ENCODE measurements at places on chromosomes 11 and 22. TPM values are rescaled to one million over a fixed set of nuclear protein-coding genes. Genes with fewer than 3 reads are reported as not detected.
A peak's percentile ranks its signal among the peaks of the same experiment; 100 is the strongest.

Gene SLC35E4
- 6.6 TPM for total RNA-seq

Gene MS4A14
- 0.67 TPM for total RNA-seq

DNA sequence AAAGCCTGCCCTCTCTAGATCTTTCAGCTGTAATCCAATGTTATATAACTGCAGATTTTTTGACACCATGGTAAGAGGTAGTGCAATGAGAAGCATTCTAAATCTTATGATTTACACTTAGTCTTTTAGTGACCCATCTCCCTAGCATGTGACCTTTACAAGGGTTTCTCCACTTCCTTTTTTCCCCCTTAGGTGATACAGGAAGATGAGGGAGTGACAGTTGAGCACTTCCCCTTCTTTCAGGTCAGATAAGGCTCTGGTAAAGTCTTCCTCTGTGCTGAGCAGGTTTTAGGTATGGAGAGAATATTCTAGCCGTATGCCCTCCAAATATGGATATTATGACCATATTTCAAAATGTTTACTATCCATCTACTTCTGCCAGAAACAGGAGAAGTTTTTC, 753.6 kb downstream of the JRKL start:
- no peak overlapping the region for H3K4me3 ChIP-seq
- DNase-seq: no peak
- no peaks in the 10 kb centered on the region for H3K4me1 ChIP-seq
- no peak overlapping the region for H3K27ac ChIP-seq

- H3K4me1 ChIP-seq: no peaks in the 10 kb centered on the region
- no peaks in the 10 kb centered on the region for H3K27me3 ChIP-seq
Observed at GRCh38 chr11:119493712-119494111, 70.7 kb upstream of the THY1 start.

Gene KCNK4
- total RNA-seq: not detected

Gene NRGN
- 0.83 TPM for total RNA-seq

GRCh38 chr11:109135627-109136026, 286.4 kb upstream of the C11orf87 start:
- no peaks in the 10 kb centered on the region for H3K27me3 ChIP-seq
- no peaks in the 10 kb centered on the region for H3K36me3 ChIP-seq
- H3K4me3 ChIP-seq: no peak overlapping the region

GRCh38 chr22:22687638-22688500, 43.5 kb downstream of the GGTLC2 start:
- H3K27ac ChIP-seq: no peak overlapping the region
- no peaks in the 10 kb centered on the region for H3K36me3 ChIP-seq
- no peak overlapping the region for H3K4me3 ChIP-seq
- DNase-seq: no peak
- H3K27me3 ChIP-seq: no peaks in the 10 kb centered on the region

Gene FERMT3
- 3.8 TPM for total RNA-seq

Gene RAB38
- 81.3 TPM for total RNA-seq

GRCh38 chr11:3914805-3915204, 59.3 kb downstream of the STIM1 start:
- H3K27me3 ChIP-seq: no peaks in the 10 kb centered on the region
- DNase-seq: no peak
- H3K4me3 ChIP-seq: no peak overlapping the region
- H3K4me1 ChIP-seq: peaks cover 13% of the 10 kb centered on the region

GRCh38 chr11:121418625-121419114, 33.4 kb upstream of the SORL1 start:
- no peaks in the 10 kb centered on the region for H3K27me3 ChIP-seq
- H3K36me3 ChIP-seq: no peaks in the 10 kb centered on the region
- H3K27ac ChIP-seq: no peak overlapping the region
- H3K4me1 ChIP-seq: peaks cover 7% of the 10 kb centered on the region
- DNase-seq: no peak
- H3K4me3 ChIP-seq: no peak overlapping the region

DNA sequence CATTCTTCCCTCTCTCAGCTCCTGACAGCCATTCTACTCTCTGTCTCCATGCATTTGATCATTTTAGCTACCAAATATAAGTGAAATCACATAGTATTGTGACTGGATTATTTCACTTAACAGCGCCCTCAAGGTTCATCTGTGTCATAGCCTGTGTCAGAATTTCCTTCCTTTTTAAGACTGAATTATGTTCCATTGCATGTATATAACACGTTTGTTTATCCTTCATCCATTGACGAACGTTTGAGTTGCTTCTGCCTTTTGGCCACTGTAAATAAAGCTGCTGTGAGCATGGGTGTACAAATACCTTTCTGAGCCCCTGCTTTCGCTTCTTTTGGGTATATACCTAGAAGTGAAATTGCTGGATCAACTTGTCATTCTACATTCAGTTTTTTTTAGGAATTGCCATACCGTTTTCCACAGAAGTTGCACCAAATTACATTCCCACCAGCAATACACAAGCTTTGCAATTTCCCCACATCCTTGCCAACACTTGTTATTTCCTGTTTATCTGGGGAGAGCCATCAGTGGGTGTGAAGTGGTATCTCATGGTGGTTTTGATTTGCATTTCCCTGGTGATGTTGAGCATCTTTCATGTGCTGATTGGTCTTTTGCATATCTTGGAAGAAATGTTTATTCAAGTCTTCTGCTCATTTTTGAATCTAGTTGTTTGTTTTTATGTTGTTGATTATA, 17.5 kb downstream of the GLB1L2 start:
- no peaks in the 10 kb centered on the region for H3K36me3 ChIP-seq
- DNase-seq: no peak
- no peak overlapping the region for H3K27ac ChIP-seq
- H3K27me3 ChIP-seq: no peaks in the 10 kb centered on the region

Gene SLC6A5
- not detected for total RNA-seq

DNA sequence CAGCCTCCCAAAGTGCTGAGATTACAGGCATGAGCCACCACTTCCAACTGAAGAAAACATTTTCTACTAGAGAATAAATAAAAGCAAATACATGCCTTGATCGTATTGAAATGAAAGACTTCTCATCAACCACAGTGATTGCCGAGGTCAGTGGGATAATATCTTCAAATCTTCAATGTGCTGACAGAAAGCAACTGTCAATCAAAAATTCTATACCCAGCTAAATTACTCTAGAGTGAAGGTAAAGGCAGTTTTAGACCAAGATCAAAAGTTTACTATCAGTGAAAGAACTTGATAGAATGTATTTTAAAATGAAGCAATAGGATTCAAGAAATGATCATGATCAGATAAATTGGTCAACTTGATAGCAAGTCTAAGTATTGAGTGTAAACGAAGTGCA, 130.6 kb downstream of the BRD1 start:
- H3K36me3 ChIP-seq: no peaks in the 10 kb centered on the region
- no peaks in the 10 kb centered on the region for H3K4me1 ChIP-seq
- H3K4me3 ChIP-seq: no peak overlapping the region

Gene NLRP14
- total RNA-seq: not detected

DNA sequence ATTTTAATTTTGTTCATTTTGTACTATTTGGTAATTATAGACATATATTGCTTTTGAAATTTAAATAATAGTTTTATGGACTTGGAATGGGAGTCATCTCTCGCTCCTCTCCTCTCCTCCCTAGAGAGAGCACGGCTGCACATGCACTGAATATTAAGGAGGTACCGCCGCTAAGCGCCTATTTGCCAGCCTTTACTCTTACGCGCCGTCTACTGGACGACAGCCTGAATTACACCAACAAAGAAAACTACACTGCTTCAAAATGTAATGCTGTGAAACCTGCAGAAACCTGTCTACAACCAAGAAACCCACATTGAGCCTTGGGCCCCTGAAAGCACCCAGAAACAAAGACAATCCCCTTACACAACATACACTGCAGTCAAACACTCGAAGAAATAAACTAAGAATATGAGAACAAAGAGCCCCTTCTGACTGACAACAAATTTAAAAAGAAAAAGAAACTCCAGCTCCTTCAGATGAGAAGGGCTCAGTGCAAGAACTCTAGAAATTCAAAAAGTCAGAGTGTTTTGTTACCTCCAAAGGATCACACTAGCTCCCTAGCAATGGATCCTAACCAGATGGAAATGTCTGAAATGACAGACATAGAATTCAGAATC, 737.2 kb downstream of the LRRC4C start:
- no peaks in the 10 kb centered on the region for H3K27me3 ChIP-seq
- H3K4me3 ChIP-seq: no peak overlapping the region
- H3K36me3 ChIP-seq: no peaks in the 10 kb centered on the region
- H3K27ac ChIP-seq: no peak overlapping the region
- DNase-seq: no peak

- peaks cover 15% of the 10 kb centered on the region for H3K4me1 ChIP-seq
- no peaks in the 10 kb centered on the region for H3K27me3 ChIP-seq
- H3K4me3 ChIP-seq: peak overlapping the region; percentile 61
- peak overlapping the region; percentile 79 for H3K27ac ChIP-seq
- no peaks in the 10 kb centered on the region for H3K36me3 ChIP-seq
Observed at GRCh38 chr11:78138694-78139421, 568 bp downstream of the ALG8 start.

Gene FAM181B
- total RNA-seq: 0.57 TPM

Gene LIF
- 0.12 TPM for total RNA-seq

Gene TBX10
- total RNA-seq: not detected

Gene KCNQ1OT1
- total RNA-seq: 1.8 TPM

DNA sequence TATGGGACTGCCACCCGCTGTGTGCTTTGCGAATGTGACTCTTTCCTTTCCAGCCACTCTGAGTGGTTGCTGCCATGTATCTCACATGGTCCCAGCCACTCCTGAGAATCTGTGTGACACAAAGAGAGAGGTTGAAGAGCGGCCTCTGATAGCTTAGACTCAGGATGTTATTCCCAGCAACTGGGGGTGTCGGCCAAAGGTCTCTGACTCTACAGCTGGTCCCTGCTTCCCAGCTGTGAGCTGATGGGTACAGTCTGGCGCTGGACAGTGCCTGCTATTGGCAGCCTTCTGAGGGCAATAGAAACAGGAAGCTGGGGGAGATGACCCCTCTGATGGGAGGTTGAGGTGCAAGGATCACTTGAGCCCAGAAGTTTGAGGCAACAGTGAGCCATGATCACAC, 105.1 kb downstream of the RRAS2 start:
- DNase-seq: no peak
- no peak overlapping the region for H3K27ac ChIP-seq
- no peaks in the 10 kb centered on the region for H3K27me3 ChIP-seq
- H3K4me3 ChIP-seq: no peak overlapping the region

Gene HTR3A
- total RNA-seq: not detected

- H3K27me3 ChIP-seq: no peaks in the 10 kb centered on the region
- no peaks in the 10 kb centered on the region for H3K36me3 ChIP-seq
- no peak overlapping the region for H3K4me3 ChIP-seq
Observed at GRCh38 chr11:8988329-8989234, 15.2 kb downstream of the NRIP3 start.

Gene FREY1
- not detected for total RNA-seq

- no peak overlapping the region for H3K4me3 ChIP-seq
- H3K27me3 ChIP-seq: no peaks in the 10 kb centered on the region
- no peak overlapping the region for H3K27ac ChIP-seq
- DNase-seq: no peak
- no peaks in the 10 kb centered on the region for H3K4me1 ChIP-seq
- H3K36me3 ChIP-seq: no peaks in the 10 kb centered on the region
Observed at GRCh38 chr11:115930291-115930690, 426.1 kb upstream of the CADM1 start.

Gene SLC17A6
- total RNA-seq: not detected

DNA sequence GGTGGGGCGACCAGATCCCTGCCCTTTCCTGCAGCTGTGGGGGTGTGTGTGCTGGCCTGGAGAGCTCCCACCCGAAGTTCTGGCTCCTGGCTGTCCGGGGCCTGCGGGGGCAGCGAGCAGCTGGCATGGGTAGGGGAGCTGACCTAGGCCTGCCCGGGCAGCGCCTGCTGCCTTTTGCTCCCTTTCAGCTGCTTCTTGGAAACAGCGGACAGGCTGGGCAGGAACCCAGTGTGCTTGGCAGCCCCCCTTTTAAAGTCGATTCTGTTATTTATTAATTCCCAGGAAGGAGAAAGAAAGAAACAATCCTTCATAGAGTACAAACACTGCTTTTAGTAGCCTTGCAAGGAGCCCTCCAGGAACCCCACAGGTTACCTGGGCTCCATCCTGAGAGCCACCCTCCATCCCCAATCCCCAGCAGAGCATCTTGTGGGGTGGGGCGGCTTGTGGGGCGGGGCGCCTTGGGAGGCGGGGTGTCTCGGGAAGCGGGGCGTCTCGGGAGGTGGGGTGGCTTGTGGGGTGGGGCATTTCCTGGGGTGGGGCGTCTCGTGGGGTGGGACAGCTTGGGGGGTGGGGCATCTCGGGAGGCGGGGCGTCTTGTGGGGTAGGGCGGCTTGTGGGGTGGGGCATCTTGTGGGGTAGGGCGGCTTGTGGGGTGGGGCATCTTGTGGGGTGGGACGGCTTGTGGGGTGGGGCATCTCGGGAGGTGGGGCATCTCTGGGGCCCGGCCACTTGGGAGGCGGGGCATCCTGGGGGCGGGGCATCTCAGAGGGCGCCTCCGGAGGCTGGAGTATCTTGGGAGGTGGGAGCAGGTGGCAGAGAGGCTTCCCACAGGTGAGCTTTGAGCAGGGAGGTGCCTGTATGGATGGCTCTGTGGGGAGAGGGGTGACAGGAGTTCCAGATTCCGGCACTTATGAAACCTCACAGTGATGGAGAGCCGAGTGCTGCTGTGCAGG, 7.0 kb downstream of the CD81 start:
- H3K36me3 ChIP-seq: no peaks in the 10 kb centered on the region
- H3K27me3 ChIP-seq: no peaks in the 10 kb centered on the region
- H3K27ac ChIP-seq: peak overlapping the region; percentile 99
- no peak overlapping the region for H3K4me3 ChIP-seq
- peaks cover 100% of the 10 kb centered on the region for H3K4me1 ChIP-seq
- DNase-seq: no peak

Gene MMP8
- total RNA-seq: not detected

- no peaks in the 10 kb centered on the region for H3K36me3 ChIP-seq
- H3K4me1 ChIP-seq: no peaks in the 10 kb centered on the region
- no peaks in the 10 kb centered on the region for H3K27me3 ChIP-seq
- H3K27ac ChIP-seq: no peak overlapping the region
- DNase-seq: no peak
Observed at GRCh38 chr11:11895672-11896071, 53.9 kb downstream of the USP47 start.

- H3K36me3 ChIP-seq: no peaks in the 10 kb centered on the region
- no peaks in the 10 kb centered on the region for H3K27me3 ChIP-seq
- H3K4me3 ChIP-seq: no peak overlapping the region
Observed at GRCh38 chr11:31445621-31446020, 63.8 kb downstream of the IMMP1L start.

- H3K4me3 ChIP-seq: no peak overlapping the region
- H3K27me3 ChIP-seq: no peaks in the 10 kb centered on the region
- DNase-seq: no peak
Observed at GRCh38 chr11:111148953-111149352, 96.6 kb upstream of the POU2AF2 start.

DNA sequence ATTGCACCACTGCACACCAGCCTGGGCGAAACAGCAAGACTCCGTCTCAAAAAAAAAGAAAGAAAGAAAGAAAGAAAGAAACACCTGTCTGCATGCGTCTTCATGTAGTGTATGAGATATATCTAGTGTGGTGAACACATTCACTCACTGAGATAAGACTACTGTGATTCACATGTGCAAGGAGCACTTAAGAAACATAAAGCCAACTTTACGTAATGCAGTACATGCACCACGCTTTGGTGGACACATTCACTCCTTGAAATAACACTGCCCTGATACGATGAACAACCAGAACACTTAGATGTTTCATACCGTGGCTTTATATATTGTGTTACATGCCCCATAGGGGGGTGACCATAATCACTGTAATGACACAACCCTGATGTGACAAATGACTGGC, 96.0 kb downstream of the MICAL3 start:
- H3K27ac ChIP-seq: no peak overlapping the region
- H3K27me3 ChIP-seq: no peaks in the 10 kb centered on the region
- no peak overlapping the region for H3K4me3 ChIP-seq
- H3K4me1 ChIP-seq: peaks cover 28% of the 10 kb centered on the region
- DNase-seq: no peak
- H3K36me3 ChIP-seq: no peaks in the 10 kb centered on the region

Gene RAG1
- 0.29 TPM for total RNA-seq
